Activated CD4-positive, CD25-positive, alpha-beta regulatory T cell treated with anti-CD3 and anti-CD28 coated beads, Interleukin-2, amount 50 U/mL, for 24 hours (primary cell): ENCODE measurements at places on chromosomes 16 and 17.

GRCh38 chr17:57174591-57174990 lies 81.7 kb upstream of the MSI2 start:
- ATAC-seq = no peak

GRCh38 chr17:27808628-27809027 lies 8.3 kb upstream of the NOS2 start:
- no peak for ATAC-seq

DNA sequence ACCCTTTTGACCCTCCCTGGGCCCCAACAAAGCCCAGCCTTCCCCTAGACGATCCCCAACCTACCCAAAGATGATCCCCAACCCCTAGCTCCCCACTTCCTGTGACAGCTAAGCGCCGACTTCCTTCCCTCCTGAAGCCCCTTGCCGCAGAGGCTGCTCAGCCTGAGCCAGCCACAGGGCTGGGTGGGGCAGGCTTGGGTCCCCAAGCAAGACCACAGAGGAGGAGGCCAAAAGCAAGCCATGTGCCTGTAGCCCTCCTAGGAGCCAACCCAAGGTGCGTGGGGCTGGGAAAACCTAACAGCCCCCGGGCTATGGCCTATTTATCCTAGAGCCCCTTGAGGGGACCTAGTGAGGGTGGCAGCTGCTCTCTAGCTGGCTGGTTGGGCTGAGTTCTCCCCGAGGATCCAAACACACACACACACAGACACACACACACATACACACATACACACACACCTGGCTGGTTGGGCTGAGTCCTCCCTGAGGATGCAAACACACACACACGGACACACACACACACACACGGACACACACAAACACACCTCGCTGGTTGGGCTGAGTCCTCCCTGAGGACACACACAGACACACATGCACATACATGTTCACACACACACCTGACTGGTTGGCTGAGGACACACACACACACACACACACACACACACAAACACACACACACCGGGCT lies 4.8 kb downstream of the ARRB2 start:
- no peak for ATAC-seq

DNA sequence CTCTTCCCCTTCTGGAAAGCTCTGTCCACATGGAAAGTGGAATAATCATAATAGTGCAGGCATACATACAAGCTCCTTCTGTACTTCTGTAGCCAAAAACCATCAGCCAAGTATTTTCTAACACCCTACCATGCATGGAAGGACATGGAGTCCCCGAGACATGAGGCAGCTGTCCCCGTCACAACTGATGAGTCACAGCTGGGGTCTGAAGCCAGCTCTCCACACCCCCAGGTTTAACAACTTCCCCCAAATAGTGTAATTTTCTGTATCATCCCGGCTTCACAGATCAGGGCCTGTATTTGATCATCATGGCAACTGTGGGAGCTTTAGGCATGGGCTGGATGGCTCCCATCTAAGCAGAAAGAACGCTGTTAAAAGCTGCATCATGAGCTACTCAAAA lies 16.6 kb downstream of the C16orf96 start:
- ATAC-seq = no peak

- no peak for ATAC-seq
Observed at GRCh38 chr17:44935116-44935515, 12.5 kb downstream of the KIF18B start.

DNA sequence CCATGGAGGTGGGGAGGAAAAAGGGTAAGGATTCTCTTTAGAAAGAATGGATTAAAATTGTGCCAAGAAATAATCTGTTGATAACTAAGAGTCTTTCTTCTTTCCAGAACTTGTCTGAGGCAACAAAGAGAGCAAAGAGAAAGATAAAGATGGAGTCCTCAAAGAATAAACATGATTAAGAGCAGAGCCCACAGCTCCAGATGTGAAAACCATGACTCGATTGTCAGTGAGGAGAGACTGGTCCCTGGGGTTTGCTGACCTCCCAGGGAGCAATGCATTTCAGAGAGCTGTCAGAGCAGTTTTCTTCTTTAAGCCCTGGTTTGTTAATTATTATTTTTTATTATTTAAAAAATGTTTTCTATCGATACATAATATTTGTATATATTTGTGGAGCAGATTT lies 74.6 kb downstream of the TMEM100 start:
- ATAC-seq = no peak
